ENCODE measurements at places on chromosomes 6 and 20.

DNA sequence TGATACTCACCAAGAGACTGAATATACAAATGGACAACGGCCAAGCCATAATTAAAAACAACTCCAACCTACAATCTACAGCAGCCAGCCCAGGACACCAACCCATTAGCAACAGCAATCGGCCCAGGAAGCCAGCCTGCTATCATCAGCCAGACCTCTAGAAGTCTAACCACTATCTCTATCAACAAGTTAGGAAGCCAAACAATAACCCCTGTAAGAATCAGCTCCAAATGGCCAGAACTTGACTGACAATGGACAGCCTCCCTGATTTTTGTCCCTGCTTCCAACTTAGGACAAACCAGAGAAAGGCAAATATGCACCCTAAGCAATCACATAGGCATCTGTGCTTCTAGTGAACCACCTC lies 511.8 kb upstream of the JARID2 start:
- DNase-seq = no peak

- DNase-seq = no peak
Observed at GRCh38 chr6:18101873-18102272, 20.6 kb downstream of the NHLRC1 start.

DNA sequence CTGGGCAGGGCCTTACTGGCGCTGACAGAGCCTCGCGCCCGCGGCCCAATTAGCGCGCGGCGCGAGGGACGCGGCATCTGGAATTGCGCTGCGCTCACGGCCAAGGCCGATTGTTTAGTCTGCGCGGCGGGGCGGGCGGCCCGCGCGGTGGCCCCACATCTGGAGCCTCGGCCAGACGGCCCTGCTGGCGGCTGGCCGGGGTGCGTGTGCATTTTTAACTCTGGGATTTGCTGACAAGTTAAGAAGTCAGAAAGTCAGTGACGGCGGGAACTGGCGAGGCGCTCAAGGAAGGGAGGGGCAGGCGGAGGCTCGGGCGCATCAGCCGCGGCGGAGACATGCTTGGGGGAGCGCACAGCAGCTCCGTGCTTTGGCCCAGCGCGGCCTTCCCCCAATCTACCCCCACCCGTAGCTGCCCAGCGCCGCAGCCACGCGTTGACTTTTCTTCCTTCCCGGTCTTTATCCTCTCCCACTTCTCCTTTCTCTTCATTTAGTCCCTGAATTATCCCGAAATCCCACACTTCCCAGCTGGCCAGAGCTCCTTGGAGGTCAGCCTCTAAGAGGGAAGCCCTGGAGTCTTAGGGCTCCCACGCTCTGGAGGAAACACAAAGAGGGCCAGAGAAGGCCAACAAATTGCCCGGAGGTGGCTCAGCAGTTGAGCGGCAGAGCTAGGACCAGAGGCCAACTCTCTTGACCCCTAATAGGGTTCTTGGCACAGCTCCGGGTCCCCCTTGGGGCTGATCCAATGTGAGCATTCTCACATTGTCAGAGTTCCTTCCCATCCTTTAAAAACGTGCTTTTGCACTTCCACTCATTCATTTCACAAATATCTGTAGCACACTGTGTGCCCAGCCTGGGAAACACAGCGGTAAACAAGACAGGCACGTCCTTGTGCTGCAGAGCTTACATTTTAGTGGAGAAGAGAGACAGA lies 40.8 kb upstream of the FOXP4 start:
- no peak for DNase-seq

DNA sequence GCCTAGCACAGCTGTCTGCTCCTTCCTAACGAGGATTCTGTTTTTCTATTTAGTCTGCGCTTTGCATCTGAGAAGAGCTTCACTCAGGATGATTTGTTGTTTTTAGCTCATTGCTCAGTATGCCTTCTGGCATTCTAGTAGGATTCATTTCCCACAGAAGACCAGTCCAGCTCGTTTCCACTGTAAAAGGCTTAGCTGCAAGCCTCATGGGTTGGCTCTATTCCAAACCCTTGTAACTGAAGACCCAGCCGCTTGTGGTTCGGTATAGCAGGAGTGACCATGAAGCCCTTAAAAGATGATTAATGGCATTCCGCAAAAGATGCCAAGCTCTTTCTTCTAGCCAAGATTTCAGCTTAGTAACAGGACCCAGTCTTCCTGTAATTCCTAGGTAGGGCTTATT lies 7.2 kb downstream of the ADGRF1 start:
- no peak for DNase-seq

DNA sequence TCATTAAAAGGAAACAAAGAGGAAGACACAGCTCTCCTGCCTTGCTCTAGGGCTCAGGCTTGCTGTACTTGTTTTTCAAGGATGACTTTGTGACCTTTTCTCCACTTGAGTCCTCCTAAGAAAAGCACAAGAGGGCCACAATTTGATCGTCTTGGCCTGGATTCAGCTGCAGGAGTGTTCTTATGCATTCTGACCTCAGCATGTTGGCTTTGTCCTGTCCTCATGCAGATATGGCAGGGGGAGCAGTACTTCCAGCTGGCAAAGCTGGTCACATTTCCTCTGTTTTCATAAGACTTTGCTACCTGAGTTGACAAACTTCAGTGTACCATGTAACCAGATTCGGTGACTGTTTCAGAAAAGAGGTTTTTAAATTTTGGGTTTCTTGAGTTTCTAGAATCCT lies 30.8 kb downstream of the KDM1B start:
- no peak for DNase-seq
